ENCODE measurements at places on chromosomes 7 and 10.

DNA sequence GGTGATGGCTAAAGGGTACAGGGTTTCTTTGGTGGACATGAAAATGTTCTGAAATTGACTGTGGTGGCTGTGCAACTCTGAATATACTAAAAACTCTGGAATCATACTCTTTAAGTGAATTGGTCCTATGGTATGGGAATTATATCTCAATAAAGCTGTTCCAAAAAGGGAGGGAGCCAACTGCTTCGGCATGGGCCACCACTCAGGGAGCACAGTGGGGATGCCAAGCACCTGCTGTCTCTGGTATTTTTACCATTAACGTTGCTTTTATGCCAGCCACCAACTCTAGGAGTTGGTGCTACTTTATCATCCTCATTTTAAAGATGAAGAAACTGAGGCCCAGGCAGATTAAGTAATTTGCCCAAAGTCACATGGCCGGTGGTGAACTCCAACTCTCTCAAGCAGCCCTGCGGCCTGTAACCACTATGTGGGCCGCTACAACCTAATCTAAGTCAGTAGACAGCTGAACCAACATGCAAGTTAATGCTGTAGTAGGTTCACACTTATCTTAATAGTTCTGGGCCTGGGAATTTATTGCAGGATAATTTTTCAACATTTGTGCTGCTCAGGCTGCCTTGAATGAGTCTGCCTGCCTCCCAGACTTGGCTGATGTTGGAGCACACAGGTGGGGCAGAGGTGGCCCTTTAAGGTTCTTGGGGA lies 20.8 kb downstream of the SH3PXD2A start:
- DNase-seq: no peak

- DNase-seq: no peak
Observed at GRCh38 chr7:140435252-140435895, 31.5 kb downstream of the RAB19 start.

- DNase-seq: no peak
Observed at GRCh38 chr10:5402798-5403197, 1.8 kb downstream of the TUBAL3 start.

- DNase-seq: no peak
Observed at GRCh38 chr7:97847791-97848190, 24.4 kb downstream of the ASNS start.

DNA sequence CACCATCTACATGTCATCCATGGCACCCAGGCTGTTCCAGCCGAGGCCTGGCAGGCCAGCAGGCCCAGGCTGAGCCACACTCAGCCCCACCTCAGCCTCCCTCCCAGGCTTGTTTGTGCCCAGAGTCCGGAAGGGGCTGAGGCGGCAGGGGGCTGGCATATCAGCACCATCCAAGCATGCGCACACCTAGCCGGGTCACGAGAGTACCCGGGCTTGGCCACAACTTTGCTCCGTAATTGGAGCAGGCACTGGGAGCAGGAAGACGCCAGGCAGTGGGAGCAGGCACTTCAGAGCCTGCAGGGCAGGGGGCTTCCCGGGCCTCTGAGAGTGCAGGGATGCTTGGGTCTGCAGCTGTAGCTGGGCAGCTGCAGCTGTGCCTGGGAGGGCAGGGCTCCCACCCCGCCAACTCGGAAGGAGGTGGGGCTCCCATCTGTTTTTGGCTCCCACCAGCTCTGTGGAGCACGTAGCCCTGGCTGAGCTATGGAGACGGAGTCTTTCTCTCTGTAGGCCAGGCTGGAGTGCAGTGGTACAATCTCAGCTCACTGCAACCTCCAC lies 15.2 kb upstream of the TSPAN15 start:
- DNase-seq: no peak

Data from fibroblast of skin of back (primary cell).